WTC11 (cell line): ENCODE measurements at places on chromosomes 16 and 17. TPM values are rescaled to one million over a fixed set of nuclear protein-coding genes. Genes with fewer than 3 reads are reported as not detected.

GRCh38 chr16:4410335-4411075, 5.9 kb downstream of the CORO7 start:
- DNase-seq = no peak

DNA sequence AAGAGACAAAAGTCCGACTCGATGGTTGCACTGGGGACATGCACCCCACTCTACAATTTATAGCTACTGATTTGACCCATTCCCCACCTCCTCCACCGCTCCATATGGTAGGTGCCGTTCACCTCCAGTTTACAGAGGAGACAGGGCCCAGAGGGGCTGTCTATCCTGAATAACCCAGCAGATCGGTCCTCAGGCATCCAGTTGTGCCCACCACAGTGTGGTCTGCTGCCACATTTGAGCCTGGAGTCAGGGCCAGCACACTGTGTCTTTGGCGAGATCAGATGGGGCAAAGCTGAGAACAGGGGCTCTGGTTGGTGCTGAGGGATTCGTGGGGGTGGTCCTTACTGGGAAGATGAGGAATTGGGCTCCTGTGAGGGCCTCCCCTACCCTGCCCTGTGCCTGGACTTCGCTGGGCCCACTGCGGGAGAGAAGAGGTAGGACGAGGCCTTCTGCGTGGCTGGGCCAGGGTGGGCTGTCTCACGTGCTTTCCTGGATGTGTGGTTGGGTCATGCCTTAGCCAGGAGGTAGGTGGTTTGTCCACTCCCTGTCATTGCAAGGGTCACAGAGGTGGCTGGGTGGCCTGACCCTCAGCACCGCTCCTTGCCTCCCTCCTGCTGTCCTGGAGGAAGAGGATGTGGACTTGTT, 2.8 kb downstream of the ADCY7 start:
- no peak for DNase-seq

- DNase-seq = no peak
Observed at GRCh38 chr16:86215233-86215978, 294.9 kb upstream of the FOXF1 start.

GRCh38 chr17:29726715-29727252, 104.1 kb upstream of the CORO6 start:
- no peak for DNase-seq

DNA sequence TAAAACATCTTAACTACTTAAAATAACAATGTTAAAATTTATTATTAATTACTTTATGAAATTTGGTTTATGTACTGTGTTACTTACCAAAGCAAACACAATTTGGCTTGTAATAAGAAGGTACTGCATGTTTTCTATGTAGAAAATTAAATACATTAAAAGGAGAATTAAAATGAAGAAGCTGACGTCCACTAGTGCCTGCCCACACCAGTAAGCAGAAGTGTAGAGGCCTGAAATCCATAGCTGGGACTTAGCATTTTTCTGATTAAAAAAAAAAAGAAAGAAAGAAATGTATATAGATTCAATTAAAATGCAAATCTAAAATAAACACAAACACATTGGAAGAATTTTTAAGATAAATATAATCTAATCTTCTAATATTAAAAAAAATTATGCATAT, 35.8 kb upstream of the ABCA9 start:
- DNase-seq = no peak

DNA sequence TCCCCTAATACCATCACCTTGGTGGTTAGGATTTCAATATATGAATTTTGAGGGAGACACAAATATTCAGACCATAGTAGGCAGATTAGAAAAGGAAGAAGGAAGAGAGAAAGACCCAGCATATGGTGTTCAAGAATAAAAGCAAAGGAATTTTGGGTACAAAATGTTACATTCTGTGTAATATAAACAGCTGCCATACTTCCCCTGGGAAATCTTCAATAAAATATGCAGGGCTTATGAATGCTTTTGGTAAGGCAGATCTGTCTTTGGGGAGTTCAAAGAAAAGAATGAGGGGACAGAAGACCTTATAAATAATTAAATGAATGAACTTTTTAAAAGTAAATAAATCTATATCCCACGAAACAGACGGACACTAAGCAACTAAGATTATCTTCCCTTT, 91.9 kb downstream of the USP32 start:
- DNase-seq = no peak

DNA sequence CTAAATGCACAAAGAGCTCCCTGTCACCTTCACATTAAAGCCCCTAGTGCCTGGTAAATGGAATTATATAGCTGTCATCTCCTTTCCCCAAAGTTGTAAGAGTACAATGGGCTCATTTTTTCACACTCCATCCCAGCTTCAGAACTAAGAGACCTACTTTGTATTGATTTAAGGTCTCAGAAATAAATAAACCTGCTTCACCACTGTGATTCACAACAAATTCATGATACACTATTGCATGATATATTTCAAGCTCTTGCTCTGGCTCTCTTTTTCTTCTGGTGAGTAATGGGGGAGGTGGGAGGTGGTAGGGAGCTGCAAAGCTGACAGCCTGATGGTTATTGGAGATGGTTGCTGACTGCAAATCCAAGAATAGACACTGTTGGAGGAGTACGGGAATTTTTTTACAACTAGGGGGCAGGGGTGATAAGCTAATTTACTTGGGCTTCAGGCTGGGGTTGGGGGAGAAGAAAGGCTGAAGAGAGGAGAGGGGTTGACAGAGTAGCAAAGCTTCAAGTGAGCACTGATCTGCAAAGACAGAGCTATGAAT, 189.9 kb downstream of the AATF start:
- no peak for DNase-seq

RGS11 gene
- total RNA-seq = 1.8 to 2.7 TPM (median 2.3 TPM) in 3 replicates

SPATA32 gene
- total RNA-seq = 0.14 to 0.15 TPM in 2 of 3 replicates, not detected in the other

ABCA6 gene
- not detected in 3 replicates for total RNA-seq
